ENCODE measurements at places on chromosomes 6 and 20.

DNA sequence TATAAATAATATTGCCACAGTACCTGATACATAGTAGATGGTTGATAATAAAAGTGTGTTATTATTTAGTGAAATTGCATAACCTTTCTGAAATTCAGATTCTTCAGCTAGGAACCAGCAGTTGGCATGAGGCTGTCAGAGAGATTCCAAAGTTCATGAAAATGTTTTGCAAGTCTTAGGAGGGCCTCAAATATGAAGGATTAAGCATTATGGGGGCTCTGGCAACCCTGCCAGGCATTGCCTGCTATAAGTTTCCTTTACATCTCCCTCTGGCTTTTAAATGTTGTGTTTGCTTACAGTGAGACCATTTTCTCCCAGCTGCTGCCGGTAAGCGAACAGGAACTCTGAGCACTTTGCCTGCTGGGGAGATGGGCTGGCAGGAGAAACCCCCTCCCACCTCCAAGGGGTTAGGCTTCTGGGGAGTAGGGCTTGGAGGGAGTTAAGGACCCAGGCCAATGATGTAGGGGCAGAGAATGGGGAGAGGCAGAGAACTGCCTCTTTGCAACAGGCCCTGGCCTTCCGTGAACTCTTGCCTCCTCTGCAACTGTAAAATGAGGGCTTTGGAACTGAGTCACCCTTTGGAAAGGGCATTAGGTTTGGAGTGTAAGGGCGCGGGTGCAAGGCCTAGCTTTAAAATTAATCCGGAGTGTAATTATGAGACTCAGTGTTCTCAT lies 33.2 kb upstream of the KIF3B start:
- H3K4me1 ChIP-seq = no peaks in the 10 kb centered on the region
- H3K4me3 ChIP-seq = no peak overlapping the region
- no peaks in the 10 kb centered on the region for H3K27me3 ChIP-seq
- H3K27ac ChIP-seq = no peak overlapping the region
- DNase-seq = no peak

DNA sequence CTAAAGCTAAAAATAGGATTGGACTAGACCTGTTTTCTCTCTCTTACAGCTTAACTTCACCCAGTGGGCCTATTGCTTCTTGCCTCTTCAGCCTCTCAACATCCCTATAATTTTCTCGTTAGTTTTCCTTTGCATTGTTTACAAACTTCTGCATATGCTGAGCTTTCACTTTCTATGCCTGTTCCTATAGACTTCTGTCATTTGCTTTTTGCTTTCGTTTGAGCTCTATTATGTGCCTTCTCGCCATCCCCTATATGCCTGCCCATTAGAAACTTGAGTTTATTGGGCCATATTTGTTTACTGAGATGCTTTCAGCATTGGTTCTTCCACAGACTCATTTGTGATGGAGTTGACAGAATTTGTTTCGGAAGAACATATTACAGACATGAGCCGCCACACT lies 40.9 kb downstream of the NCOA7 start:
- H3K4me3 ChIP-seq = no peak overlapping the region
- no peaks in the 10 kb centered on the region for H3K36me3 ChIP-seq
- DNase-seq = no peak
- no peaks in the 10 kb centered on the region for H3K4me1 ChIP-seq
- no peak overlapping the region for H3K27ac ChIP-seq
- no peaks in the 10 kb centered on the region for H3K27me3 ChIP-seq

DNA sequence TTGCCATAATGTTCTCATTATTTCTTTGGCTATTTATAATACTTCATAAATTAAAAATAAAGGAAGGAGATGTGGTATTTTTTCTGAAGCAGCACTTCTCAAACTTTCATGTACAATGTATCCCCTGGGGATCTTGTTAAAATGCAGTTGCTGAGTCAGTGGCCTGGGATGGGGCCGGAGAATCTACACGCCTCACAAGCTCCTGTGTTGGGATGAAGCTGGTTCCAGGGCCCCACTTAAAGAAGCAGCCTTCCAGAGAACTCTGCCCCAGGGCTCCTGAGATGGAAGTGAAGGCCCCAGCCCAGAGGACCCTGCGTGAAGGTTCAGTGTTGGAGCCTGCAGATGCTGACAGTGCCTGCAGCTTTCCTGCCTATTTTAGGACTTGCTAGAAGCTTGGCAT lies 40.1 kb upstream of the SLC23A2 start:
- H3K27ac ChIP-seq = no peak overlapping the region
- H3K4me3 ChIP-seq = no peak overlapping the region
- no peak for DNase-seq
- H3K4me1 ChIP-seq = no peaks in the 10 kb centered on the region
- no peaks in the 10 kb centered on the region for H3K27me3 ChIP-seq

- H3K36me3 ChIP-seq = no peaks in the 10 kb centered on the region
- H3K4me1 ChIP-seq = no peaks in the 10 kb centered on the region
- H3K4me3 ChIP-seq = no peak overlapping the region
- no peak for DNase-seq
Measured at GRCh38 chr6:158570681-158570962, 10.7 kb downstream of the TMEM181 start.

DNA sequence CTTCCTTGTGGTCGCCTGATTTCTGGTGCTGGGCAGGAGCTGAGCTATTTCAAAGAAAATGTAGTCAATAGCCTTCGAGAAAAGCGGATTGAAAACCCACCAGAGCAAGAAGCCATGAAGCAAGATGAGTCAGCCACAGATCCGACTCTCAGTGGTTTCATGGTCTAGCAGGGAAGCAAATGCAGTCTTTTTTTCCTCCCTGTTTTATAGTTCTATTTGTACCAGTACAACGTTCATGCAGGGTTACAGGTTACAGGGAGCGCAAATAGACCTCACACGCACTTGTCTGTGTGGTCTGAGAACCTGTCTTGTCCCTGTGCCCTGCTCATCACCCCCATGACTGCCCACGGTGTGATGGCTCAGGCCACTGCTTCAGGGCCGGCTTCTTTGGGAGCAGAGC lies 309.8 kb upstream of the SUPT3H start:
- H3K4me3 ChIP-seq = no peak overlapping the region
- no peak overlapping the region for H3K27ac ChIP-seq
- H3K27me3 ChIP-seq = no peaks in the 10 kb centered on the region

GRCh38 chr20:63166193-63167020 lies 49.5 kb downstream of the YTHDF1 start:
- DNase-seq = no peak
- H3K36me3 ChIP-seq = no peaks in the 10 kb centered on the region
- H3K4me1 ChIP-seq = no peaks in the 10 kb centered on the region
- H3K4me3 ChIP-seq = no peak overlapping the region

DNA sequence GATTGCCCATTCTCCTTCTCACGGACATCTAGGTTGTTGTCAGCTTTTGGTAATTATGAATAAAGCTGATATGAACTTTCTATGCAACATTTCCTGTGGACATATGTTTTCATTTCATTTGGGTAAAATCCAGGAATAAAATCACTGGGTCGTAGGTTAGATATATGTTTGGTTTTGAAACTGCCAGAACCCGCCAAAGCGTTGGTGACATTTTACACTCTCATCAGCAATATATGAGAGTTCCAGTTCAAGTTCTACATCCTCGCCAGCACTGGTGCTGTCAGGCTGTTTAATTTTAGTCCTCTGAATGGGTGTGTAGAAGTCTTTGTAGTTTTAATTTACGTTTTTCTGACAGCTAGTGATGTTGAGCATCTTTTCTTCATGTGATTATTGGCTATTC lies 27.5 kb upstream of the LRFN2 start:
- no peaks in the 10 kb centered on the region for H3K36me3 ChIP-seq
- H3K4me1 ChIP-seq = no peaks in the 10 kb centered on the region
- no peaks in the 10 kb centered on the region for H3K27me3 ChIP-seq
- no peak for DNase-seq

- H3K27me3 ChIP-seq = no peaks in the 10 kb centered on the region
- no peak overlapping the region for H3K27ac ChIP-seq
- H3K36me3 ChIP-seq = no peaks in the 10 kb centered on the region
- DNase-seq = no peak
- no peaks in the 10 kb centered on the region for H3K4me1 ChIP-seq
Measured at GRCh38 chr20:19374216-19374615, 161.8 kb downstream of the SLC24A3 start.

DNA sequence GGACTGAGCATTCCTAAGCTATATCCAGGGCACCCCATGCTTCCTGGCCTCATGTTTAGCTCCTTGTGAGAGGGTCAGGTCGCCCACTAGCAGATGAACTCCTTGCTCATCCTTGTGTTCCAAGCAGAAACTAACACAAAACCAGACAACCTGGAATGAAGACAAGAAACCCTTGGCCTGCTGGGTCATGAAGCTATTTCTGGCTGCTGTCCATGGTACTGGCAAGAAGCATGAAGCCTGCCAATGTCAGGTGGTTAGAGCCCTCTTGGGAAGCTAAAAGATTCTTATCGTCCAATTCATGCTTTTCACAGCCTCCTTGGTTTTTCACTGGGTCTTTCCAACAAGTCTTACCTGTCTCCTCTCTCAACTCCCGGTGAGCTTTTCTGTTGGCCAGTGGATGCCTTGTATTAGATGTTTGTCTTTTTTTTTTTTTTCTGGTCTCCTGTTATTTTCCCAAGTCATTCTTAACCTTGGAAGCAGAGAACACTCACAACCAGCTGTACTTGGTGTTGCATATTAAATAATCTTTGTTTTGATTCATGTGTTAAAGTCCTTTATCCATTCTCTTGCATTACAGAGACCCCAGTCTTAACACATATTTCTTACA lies 180.3 kb downstream of the ANKRD60 start:
- no peaks in the 10 kb centered on the region for H3K4me1 ChIP-seq
- no peaks in the 10 kb centered on the region for H3K27me3 ChIP-seq
- H3K27ac ChIP-seq = no peak overlapping the region
- no peak overlapping the region for H3K4me3 ChIP-seq
- DNase-seq = no peak
- H3K36me3 ChIP-seq = no peaks in the 10 kb centered on the region

GRCh38 chr6:149081281-149081680 lies 236.2 kb upstream of the TAB2 start:
- no peaks in the 10 kb centered on the region for H3K4me1 ChIP-seq
- no peak for DNase-seq
- H3K27me3 ChIP-seq = no peaks in the 10 kb centered on the region
- no peak overlapping the region for H3K4me3 ChIP-seq

DNA sequence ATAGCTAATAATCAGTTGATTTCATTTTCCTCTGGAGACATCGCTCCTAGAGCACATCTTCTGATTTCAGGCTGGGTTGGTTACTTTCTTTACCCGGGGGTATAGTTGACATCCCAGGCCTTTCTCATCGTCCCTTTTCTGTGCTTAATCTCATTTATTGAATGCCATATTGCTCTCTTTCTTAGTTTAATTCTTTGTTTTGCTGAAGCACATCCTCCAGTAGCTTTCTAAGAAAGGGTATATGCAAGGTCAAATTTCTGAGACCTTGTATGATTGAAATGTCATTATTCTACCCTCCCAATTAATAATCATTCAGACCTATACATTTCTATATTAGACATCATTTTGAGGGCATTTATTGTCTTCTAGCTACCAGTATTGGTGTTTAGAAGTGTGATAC lies 2.6 kb upstream of the C20orf141 start:
- H3K4me3 ChIP-seq = no peak overlapping the region
- DNase-seq = no peak
- H3K27ac ChIP-seq = no peak overlapping the region
- H3K4me1 ChIP-seq = no peaks in the 10 kb centered on the region
- H3K36me3 ChIP-seq = no peaks in the 10 kb centered on the region
- H3K27me3 ChIP-seq = peaks cover 40% of the 10 kb centered on the region

DNA sequence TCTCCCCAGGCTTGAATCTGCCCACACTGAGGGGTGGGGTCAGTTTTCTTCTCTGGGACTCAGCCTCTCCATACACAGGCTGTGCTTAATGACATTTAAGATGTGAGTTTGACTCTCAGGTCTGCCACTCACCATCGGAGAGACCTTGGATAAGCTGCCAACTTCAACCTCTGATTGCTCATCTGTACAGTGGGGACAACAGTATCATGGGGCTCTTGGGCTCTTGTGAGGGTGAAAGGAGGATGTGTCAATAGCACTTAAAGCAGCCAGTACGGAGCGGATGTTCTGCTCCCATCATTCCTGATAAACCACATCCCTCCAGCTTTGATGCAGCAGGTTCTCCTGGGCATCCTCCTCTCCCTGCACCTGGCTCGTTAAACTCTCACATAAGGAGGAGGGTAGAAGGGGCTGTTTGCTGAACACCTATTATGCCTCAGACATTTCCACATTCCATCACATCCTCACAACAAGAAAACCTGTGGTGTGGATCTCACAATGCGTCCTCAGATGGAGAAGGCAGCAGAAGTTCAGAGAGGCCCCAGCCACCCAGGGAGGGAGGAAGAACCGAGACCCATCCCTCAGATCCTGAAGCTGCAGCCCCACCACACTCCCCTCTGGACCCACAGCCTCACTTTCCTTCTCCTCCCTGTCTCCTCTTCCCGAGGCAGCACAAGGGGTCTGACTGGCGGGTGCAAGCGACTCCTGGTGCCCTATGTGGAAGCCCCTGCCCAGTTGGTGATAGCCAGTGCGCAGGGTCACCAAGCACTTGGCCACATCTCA lies 1.9 kb upstream of the PDYN start:
- H3K4me3 ChIP-seq = no peak overlapping the region
- no peaks in the 10 kb centered on the region for H3K4me1 ChIP-seq
- H3K27me3 ChIP-seq = peaks cover 64% of the 10 kb centered on the region
- no peak overlapping the region for H3K27ac ChIP-seq
- H3K36me3 ChIP-seq = no peaks in the 10 kb centered on the region
- DNase-seq = no peak

- H3K36me3 ChIP-seq = no peaks in the 10 kb centered on the region
- no peak overlapping the region for H3K4me3 ChIP-seq
- no peaks in the 10 kb centered on the region for H3K4me1 ChIP-seq
- DNase-seq = no peak
- H3K27me3 ChIP-seq = no peaks in the 10 kb centered on the region
Measured at GRCh38 chr20:51569815-51570738, 27.6 kb upstream of the NFATC2 start.

- H3K27ac ChIP-seq = no peak overlapping the region
- H3K4me3 ChIP-seq = no peak overlapping the region
- H3K27me3 ChIP-seq = no peaks in the 10 kb centered on the region
- no peaks in the 10 kb centered on the region for H3K36me3 ChIP-seq
- no peak for DNase-seq
- H3K4me1 ChIP-seq = no peaks in the 10 kb centered on the region
Measured at GRCh38 chr6:169854813-169855212, 103.4 kb downstream of the ERMARD start.

DNA sequence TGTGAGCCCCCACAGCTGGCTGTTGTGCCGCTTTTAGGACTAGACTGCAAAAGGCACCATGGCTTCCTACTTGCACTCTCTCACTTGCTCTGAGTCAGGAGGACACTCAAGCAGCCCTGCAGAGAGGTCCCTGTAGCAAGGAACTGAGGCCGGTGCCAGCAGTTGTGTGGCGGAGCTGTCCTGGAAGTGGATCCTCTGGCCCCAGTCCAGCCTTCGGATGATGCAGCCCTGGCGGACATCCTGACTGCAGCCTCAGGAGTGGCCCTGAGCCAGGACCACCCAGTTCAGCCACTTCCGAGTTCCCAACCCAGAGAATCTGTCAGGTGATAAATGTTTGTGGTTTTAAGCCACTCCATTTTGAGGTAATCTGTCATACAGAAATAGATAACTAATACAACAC lies 17.5 kb downstream of the CTCFL start:
- DNase-seq = no peak
- no peak overlapping the region for H3K27ac ChIP-seq
- no peaks in the 10 kb centered on the region for H3K4me1 ChIP-seq
- no peaks in the 10 kb centered on the region for H3K27me3 ChIP-seq
- no peaks in the 10 kb centered on the region for H3K36me3 ChIP-seq

Data from sigmoid colon (tissue), 7 donors.